ENCODE measurements at places on chromosomes 5 and 9.

DNA sequence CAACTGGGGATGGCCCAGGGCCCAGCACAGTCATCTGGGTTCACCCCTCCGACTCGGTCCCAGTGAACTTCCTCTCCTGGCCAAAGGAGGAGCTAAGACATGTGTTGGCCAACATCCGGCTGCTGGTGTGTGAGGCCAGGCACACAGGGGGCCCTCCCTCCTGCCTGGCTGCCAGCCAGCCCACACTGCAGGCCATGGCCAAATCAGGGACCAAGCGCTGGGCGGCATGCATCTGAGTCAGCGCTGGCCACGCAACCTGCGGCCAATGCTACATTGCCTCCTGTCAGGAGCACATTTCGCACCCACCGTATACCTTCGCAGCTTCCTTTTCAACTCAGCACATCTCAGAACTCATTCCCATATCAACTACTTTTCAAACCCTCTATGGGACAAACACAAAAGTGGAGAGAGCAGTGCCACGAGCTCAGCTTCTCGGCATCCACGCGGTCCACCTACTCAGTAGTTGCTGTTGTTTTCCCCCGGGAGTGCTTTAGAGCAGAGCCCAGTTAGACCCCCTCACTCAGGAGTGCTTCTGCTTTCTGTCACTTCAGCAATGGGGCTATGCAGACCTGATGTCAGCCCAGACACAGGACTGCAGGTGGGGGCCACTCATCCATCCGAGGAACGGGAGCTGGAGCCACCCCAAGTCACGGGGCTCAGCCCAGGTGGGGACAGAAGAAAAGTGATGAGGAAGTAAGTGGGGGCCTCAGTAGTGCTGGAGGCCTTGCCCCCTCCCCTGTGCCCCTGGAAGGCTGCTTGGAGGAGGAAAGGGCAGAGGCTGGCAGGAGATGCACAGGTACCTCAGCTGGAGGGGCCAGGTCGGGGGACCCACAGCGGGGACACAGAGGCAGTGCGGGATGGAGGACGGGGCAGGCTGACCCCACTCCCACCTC, 13.9 kb downstream of the NINJ1 start:
- no peaks in the 10 kb centered on the region for H3K27me3 ChIP-seq
- no peak overlapping the region for H3K4me3 ChIP-seq
- H3K36me3 ChIP-seq, result no peaks in the 10 kb centered on the region
- peaks cover 15% of the 10 kb centered on the region for H3K4me1 ChIP-seq
- peak overlapping the region; percentile 67 for H3K27ac ChIP-seq

GRCh38 chr9:130423272-130423671, 21.5 kb upstream of the ASS1 start:
- peaks cover 17% of the 10 kb centered on the region for H3K4me1 ChIP-seq
- no peak overlapping the region for H3K27ac ChIP-seq
- no peak overlapping the region for H3K4me3 ChIP-seq
- no peak for DNase-seq
- H3K36me3 ChIP-seq, result no peaks in the 10 kb centered on the region

DNA sequence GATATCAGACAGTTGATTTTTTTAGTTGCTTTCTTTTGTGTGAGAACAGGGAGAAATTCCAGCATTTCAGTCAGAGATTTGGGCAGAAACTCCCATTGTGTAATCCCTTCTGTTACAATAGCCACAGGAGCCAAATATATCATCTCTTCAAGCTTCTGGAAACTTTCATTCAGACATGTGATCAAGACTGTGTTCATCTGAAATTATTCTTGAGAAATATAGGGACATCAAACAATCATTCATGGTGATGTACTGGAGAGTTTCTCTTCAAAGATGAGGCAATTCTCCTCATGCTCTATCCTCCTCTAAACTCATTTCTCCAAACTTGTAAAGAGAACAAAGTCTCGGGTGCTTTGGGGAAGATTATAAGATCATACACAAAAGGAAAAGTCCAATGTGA, 35.2 kb upstream of the CSNK1G3 start:
- H3K36me3 ChIP-seq, result no peaks in the 10 kb centered on the region
- H3K27me3 ChIP-seq, result no peaks in the 10 kb centered on the region
- no peak for DNase-seq
- no peak overlapping the region for H3K27ac ChIP-seq
- no peak overlapping the region for H3K4me3 ChIP-seq
- H3K4me1 ChIP-seq, result peaks cover under 1% of the 10 kb centered on the region

DNA sequence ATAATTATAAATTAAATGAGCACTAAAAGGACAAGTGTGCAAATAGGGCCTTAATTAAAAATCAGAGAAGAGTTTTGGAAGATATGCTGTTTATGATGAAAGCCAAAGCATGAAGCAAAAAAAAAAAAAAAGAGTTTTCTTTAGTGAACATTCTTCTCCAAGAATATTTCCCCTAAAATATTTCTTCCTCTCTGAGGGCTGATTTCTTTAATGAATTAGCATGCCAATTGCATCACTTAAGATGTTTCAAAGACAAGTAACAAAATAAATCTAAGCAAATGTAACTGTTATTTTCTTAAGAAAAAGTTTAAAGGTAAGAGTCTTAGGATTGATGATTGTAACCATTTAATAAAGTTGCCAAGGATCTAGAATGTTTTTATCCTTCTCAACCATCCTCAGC, 81.6 kb upstream of the MPDZ start:
- H3K4me3 ChIP-seq, result no peak overlapping the region
- no peak overlapping the region for H3K27ac ChIP-seq
- no peak for DNase-seq
- H3K4me1 ChIP-seq, result no peaks in the 10 kb centered on the region

GRCh38 chr9:33415501-33416038, 13.2 kb upstream of the AQP7 start:
- H3K36me3 ChIP-seq, result no peaks in the 10 kb centered on the region
- no peak overlapping the region for H3K27ac ChIP-seq
- peaks cover 32% of the 10 kb centered on the region for H3K4me1 ChIP-seq

- DNase-seq, result no peak
- H3K4me3 ChIP-seq, result no peak overlapping the region
- H3K27ac ChIP-seq, result no peak overlapping the region
Measured at GRCh38 chr9:97565262-97565661, 63.8 kb downstream of the TMOD1 start.

DNA sequence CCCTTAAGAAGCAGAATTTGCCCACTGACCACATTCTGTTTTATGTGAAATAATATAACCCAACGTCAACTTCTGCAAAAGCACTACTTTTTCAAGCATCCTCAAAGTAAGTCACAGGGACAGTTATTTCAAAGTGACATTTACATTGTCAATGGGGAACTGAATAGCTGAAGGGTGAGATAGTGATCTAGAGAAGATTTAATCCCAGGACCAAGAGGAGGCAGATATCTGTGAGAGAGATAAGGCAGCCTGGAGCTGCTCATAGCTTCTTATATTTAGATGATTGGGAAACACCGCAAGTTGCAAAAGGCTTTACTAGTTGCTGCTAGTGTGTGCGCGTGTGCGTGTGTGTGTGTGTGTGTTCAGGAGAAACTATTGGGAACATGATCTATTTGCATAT, 210.4 kb upstream of the RFX3 start:
- no peak overlapping the region for H3K4me3 ChIP-seq
- peaks cover 12% of the 10 kb centered on the region for H3K4me1 ChIP-seq
- H3K27ac ChIP-seq, result no peak overlapping the region
- H3K36me3 ChIP-seq, result no peaks in the 10 kb centered on the region

DNA sequence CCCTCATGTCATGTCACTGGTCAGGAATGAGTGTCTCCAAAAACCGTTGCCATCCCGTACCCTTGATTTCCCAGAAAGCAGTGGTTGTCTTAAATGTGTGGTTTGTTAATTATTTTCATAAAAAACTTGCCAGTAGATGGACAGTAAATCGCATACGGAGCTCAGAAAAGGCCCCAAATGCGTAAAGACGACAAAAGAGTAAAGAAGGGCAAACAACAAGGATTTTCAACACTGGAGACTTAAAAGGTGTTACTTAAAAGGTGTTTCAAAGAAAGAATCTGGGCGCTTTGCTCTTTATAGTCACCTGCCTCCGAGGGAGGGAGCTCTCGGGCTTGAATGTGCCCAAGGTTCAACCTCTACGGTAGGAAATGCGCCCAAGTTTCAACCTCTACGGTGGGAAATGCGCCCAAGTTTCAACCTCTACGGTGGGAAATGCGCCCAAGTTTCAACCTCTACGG, 734 bp downstream of the KIF27 start:
- peak overlapping the region; percentile 87 for H3K27ac ChIP-seq
- no peaks in the 10 kb centered on the region for H3K27me3 ChIP-seq
- DNase-seq, result no peak
- H3K4me3 ChIP-seq, result peak overlapping the region; percentile 67
- H3K4me1 ChIP-seq, result peaks cover 8% of the 10 kb centered on the region

- peaks cover 46% of the 10 kb centered on the region for H3K36me3 ChIP-seq
- peak overlapping the region; percentile 76 for H3K4me3 ChIP-seq
- H3K27me3 ChIP-seq, result no peaks in the 10 kb centered on the region
- H3K27ac ChIP-seq, result peak overlapping the region; percentile 92
Measured at GRCh38 chr5:134224888-134225779, 739 bp downstream of the PPP2CA start.

- H3K4me1 ChIP-seq, result no peaks in the 10 kb centered on the region
- no peaks in the 10 kb centered on the region for H3K36me3 ChIP-seq
- no peak overlapping the region for H3K4me3 ChIP-seq
- H3K27ac ChIP-seq, result no peak overlapping the region
Measured at GRCh38 chr5:147390654-147391225, 119.1 kb downstream of the DPYSL3 start.

- no peak for DNase-seq
- H3K4me1 ChIP-seq, result peaks cover under 1% of the 10 kb centered on the region
- H3K27ac ChIP-seq, result no peak overlapping the region
- no peaks in the 10 kb centered on the region for H3K36me3 ChIP-seq
- H3K4me3 ChIP-seq, result no peak overlapping the region
Measured at GRCh38 chr5:34040472-34040871, 2.5 kb downstream of the C1QTNF3 start.

GRCh38 chr9:115445655-115446054, 327.7 kb upstream of the TNC start:
- no peak overlapping the region for H3K4me3 ChIP-seq
- no peaks in the 10 kb centered on the region for H3K27me3 ChIP-seq
- no peak overlapping the region for H3K27ac ChIP-seq
- no peaks in the 10 kb centered on the region for H3K4me1 ChIP-seq
- DNase-seq, result no peak

DNA sequence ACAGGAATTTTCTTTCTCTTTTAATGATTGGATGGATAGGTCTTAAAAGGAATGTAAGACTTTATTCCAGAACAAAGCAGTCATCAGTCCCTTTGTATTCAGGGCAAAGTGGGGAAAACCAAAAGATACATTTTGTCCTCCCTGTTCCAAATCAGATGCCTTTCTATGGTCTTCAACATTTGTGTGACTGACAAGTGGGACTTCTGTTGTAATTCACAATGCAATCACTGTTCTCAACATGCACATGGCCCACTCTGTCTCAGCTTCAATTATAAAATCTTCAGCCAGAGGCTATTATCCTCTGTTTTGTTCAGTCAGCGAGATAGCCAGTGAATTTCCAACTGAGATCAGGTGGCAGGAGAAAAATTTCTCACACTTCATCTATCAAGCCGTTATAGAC, 95.5 kb upstream of the ERBIN start:
- no peaks in the 10 kb centered on the region for H3K27me3 ChIP-seq
- H3K4me1 ChIP-seq, result peaks cover 3% of the 10 kb centered on the region
- H3K4me3 ChIP-seq, result no peak overlapping the region

- DNase-seq, result no peak
- H3K4me3 ChIP-seq, result no peak overlapping the region
- no peaks in the 10 kb centered on the region for H3K36me3 ChIP-seq
- H3K4me1 ChIP-seq, result no peaks in the 10 kb centered on the region
- no peaks in the 10 kb centered on the region for H3K27me3 ChIP-seq
Measured at GRCh38 chr5:79857714-79858409, 133.2 kb downstream of the MTX3 start.

DNA sequence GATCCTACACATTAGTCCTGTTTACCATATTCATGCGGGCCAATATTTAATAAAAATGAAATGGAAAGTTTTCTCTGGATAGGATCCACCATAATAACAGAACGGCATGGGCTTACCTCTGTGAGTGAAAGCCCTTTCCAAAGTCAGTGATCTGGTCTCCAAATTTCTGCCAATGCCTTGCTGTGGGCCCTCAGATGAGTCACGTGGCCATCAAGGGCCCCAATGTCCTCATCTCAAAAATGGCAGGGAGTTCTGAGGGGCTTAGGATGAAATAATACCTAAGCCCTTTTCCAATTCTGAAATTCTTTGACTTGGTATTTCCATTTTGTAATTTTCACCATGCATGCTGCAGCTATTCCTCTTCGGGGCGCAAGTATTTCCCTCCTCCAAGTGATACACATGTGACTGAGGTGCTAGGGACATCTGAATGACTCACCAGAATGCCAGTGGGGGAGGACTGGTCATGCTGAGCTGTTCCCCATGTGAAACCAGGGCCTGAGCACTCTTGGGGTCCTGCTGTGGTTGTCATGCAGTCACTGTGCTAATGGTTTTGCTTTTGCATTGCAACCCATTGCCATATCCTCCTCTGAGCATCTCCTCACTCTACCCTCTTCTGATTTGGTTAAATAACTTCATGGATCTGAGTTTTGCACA, 35.0 kb downstream of the ITK start:
- no peaks in the 10 kb centered on the region for H3K27me3 ChIP-seq
- H3K27ac ChIP-seq, result no peak overlapping the region
- H3K4me3 ChIP-seq, result no peak overlapping the region
- no peaks in the 10 kb centered on the region for H3K36me3 ChIP-seq
- DNase-seq, result no peak
- no peaks in the 10 kb centered on the region for H3K4me1 ChIP-seq

GRCh38 chr5:137188566-137188965, 310.6 kb downstream of the SPOCK1 start:
- H3K4me3 ChIP-seq, result no peak overlapping the region
- H3K4me1 ChIP-seq, result peaks cover 32% of the 10 kb centered on the region
- no peak overlapping the region for H3K27ac ChIP-seq
- H3K27me3 ChIP-seq, result no peaks in the 10 kb centered on the region
- no peak for DNase-seq

- no peak overlapping the region for H3K4me3 ChIP-seq
- peaks cover 13% of the 10 kb centered on the region for H3K36me3 ChIP-seq
- H3K27ac ChIP-seq, result no peak overlapping the region
- no peak for DNase-seq
Measured at GRCh38 chr9:20996809-20997208, 34.6 kb downstream of the HACD4 start.

- no peak overlapping the region for H3K27ac ChIP-seq
- no peaks in the 10 kb centered on the region for H3K36me3 ChIP-seq
- no peaks in the 10 kb centered on the region for H3K27me3 ChIP-seq
- no peak for DNase-seq
Measured at GRCh38 chr9:129184219-129184524, 6.1 kb upstream of the IER5L start.

GRCh38 chr5:44506561-44506960, 117.3 kb upstream of the FGF10 start:
- H3K4me3 ChIP-seq, result no peak overlapping the region
- DNase-seq, result no peak
- H3K36me3 ChIP-seq, result no peaks in the 10 kb centered on the region

DNA sequence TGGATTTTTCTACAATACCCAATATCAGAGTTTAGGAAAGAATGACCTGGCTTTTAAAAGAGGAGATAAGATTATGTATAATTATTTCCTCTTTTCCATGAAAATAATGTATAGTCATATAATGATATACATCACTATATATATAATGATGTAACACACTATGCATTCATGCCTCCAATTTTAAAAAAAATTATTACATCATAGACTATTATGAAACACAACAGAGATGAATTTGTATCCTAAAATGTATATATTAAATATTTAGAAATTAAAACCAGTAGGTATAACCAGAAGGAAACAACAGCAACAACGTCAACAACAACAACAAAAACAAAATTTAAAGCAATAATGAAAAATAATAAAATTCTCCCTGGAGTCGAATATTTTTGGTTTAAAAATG, 1856.5 kb upstream of the CDH6 start:
- no peak for DNase-seq
- H3K36me3 ChIP-seq, result no peaks in the 10 kb centered on the region
- H3K27me3 ChIP-seq, result peaks cover 3% of the 10 kb centered on the region
- no peak overlapping the region for H3K27ac ChIP-seq
